Temporal lobe (tissue), 4 donors: ENCODE measurements at places on chromosomes 13 and 19. TPM values are rescaled to one million over a fixed set of nuclear protein-coding genes. Genes with fewer than 3 reads are reported as not detected.

Gene ZNF835
- 4.9 TPM for total RNA-seq

Gene SCGB2B2
- total RNA-seq: 1.2 TPM

Gene FAM124A
- 9.8 TPM for total RNA-seq

Gene LILRA1
- 0.25 TPM for total RNA-seq

Gene BCKDHA
- 27.5 TPM for total RNA-seq

Gene SIGLEC8
- 1.2 TPM for total RNA-seq

Gene ZNF566
- total RNA-seq: 45.0 TPM

Gene ZNF443
- total RNA-seq: 11.3 TPM

Gene KCNN4
- 0.49 TPM for total RNA-seq

Gene ZNF730
- total RNA-seq: 14.8 TPM

Gene MBD3L3
- not detected for total RNA-seq

Gene CD70
- total RNA-seq: not detected

Gene NEK5
- 0.74 TPM for total RNA-seq

Gene KCNRG
- total RNA-seq: 11.8 TPM

Gene FXYD3
- not detected for total RNA-seq

Gene MADCAM1
- 0.74 TPM for total RNA-seq

Gene ZNF558
- total RNA-seq: 36.4 TPM

Gene SOX1
- 13.0 TPM for total RNA-seq

Gene DLL3
- 14.3 TPM for total RNA-seq

Gene KIR2DL3
- total RNA-seq: not detected

Gene TPRX1
- not detected for total RNA-seq

Gene LIM2
- not detected for total RNA-seq

Gene CEP89
- 21.9 TPM for total RNA-seq

Gene HDGFL2
- total RNA-seq: 29.3 TPM

Gene ZNF71
- 14.8 TPM for total RNA-seq

Gene RAD23A
- total RNA-seq: 26.1 TPM

Gene PDX1
- total RNA-seq: not detected
